Regular cardiac myocyte (primary cell): ENCODE measurements at places on chromosomes 12 and 14. TPM values are rescaled to one million over a fixed set of nuclear protein-coding genes. Genes with fewer than 3 reads are reported as not detected.

Gene MMP19
- 2.5 and 7.3 TPM in 2 replicates for total RNA-seq

Gene HOXC5
- under 0.01 TPM in 1 of 2 replicates, not detected in the other for total RNA-seq

Gene OR4E1
- not detected in 2 replicates for total RNA-seq

Gene SLIRP
- 114 and 223 TPM in 2 replicates for total RNA-seq

Gene MIP
- 0.19 TPM in 1 of 2 replicates, not detected in the other for total RNA-seq

Gene C12orf75
- 41.4 and 61.9 TPM in 2 replicates for total RNA-seq

Gene MYL2
- total RNA-seq, result not detected in 2 replicates

Gene FAM222A
- under 0.01 and 0.38 TPM in 2 replicates for total RNA-seq

Gene OASL
- under 0.01 and 0.56 TPM in 2 replicates for total RNA-seq

Gene PLEKHG7
- total RNA-seq, result not detected in 2 replicates

Gene TRPV4
- 1.2 and 1.7 TPM in 2 replicates for total RNA-seq

Gene TBX3
- total RNA-seq, result 16.1 and 20.6 TPM in 2 replicates

Gene STON2
- total RNA-seq, result 0.19 and 0.85 TPM in 2 replicates

Gene ALDH1L2
- total RNA-seq, result 40.6 and 74.4 TPM in 2 replicates
